Fibroblast of skin of back (primary cell): ENCODE measurements at places on chromosomes 2 and 18.

DNA sequence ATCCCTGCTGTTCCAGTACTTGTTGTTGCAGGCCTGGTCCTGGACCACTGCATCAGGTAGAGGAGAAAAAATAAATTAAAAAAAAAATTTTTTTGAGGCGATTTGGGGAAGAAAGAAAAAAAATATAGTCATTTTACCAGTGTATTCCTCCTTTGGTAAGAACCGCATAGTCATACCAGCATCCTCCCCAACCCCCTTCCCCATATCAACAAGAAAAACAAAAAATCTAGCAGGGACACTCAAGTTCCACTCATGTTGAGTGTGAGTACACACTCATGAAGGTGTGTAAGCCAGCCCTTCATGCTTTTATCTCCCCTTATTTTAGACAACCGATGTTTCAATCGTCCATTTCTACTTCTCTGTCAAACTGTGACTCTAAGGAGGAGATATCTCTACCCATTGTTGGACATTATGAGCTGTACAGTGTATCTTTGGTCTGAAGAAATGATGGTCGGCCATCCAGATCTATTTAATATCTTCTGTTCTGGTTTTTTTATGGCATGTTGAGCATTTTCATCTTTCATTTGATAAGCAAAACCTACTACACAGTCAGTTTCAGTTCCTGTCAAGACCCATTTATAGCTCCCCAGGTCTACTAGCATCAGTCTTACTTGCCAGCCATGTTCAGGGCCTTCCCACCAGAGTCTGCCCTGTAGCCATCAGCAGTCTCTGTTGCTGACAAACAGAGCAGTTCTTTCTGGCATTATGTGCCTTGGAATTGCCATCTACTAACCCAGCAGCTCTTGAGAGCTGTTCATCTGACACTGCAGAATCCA lies 20.0 kb downstream of the ELP2 start:
- no peak for DNase-seq

DNA sequence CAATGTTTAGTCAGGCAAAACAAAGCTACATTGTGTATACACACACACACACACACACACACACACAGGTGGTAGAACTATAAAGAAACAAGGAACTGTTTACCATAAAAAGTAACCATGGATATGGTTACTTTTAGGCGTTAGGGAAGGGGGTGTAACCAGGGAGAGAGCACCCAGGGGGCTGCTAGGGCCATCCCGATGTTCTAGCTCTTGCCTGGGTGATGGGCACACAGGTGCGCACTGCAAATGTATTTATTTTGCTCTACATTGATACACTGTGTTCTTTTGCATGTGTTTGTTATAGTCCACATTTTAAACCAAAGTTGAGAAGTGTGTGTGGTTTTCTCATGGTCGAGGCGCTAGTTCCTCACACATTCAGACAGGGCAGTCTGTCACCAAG lies 69.8 kb upstream of the MYCN start:
- DNase-seq, result no peak

GRCh38 chr18:33116376-33116775 lies 324.1 kb downstream of the CCDC178 start:
- DNase-seq, result no peak

- no peak for DNase-seq
Measured at GRCh38 chr2:135227386-135227785, 175.3 kb downstream of the RAB3GAP1 start.

DNA sequence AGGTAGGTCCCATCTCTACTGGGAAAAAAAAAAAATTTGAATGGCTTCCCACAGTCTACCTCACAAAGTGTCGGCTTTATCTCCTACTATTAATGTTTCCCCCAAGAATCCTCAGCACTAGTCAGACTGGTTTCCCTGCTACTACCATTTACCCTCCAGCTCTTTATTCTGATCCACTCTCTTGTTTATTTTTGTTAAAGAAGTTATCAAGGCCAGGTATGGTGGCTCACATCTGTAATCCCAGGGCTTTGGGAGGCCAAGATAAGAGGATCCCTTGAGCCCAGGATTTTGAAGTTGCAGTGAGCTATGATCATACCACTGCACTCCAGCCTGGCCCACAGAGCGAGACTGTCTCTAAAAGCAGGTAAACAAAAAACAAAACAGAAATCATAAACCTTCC lies 1275.3 kb downstream of the LRP1B start:
- no peak for DNase-seq
